Pulmonary artery endothelial cell (primary cell): ENCODE measurements at places on chromosomes 12 and 14.

- DNase-seq: peak; percentile 37
Measured at GRCh38 chr12:75954041-75954440, 77.5 kb downstream of the PHLDA1 start.

DNA sequence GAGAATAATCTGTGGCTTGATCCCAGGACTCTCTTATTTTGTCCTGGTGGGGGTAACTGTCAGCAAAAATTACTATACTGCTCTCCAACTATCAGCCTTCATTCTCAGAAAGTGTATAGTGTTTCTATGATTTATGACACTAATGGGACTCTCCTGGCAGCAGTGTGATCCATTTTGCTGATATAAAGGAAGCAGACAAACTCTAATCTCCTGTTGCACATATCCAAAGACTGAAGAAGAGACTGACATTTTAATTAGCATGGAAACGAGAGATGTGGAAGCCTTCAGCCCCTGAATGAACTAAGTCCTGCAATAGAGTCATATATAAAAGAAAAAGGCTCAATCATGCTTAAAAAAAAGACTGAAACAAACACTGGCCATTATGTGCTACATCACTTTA lies 127.8 kb upstream of the SSTR1 start:
- DNase-seq: no peak

DNA sequence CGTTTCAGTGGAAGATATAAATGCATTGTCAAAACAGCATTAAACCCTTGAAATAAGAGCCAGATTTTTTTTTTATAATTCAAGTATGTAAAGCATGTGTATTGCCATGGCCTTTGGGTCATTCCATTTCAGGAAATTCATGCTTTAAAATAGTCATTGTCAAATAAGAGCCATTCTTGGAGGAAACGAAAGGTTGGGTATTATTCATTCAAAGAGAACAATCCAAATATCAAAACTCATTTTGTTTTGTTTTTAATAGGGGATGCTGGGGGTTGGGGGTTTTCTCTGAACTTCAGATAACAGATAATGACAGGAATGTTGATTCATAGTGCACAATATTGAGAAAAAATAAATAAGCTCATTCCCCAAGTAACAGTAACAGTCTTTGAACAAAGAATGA lies 174.4 kb upstream of the NUDT4 start:
- DNase-seq: peak; percentile 63

GRCh38 chr14:25003537-25003936 lies 46.4 kb downstream of the STXBP6 start:
- DNase-seq: no peak

DNA sequence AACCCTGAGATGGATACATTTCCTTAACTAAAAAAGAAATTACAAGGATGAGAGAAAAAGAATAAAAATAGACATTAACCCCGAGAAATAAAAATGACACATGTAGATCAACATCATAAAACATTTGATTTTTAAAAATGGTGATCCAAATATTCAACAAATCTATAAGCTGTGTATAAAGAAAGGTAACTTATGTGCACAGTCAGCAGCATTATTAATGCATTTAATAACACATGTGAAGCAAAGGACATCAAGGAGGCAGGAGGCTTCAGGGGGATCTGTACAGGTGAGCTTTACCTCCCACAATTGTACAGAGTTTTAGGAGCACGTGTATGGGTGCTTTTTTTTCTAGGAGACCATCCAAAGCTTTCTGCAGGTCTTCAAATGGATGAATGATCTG lies 76.1 kb downstream of the MED13L start:
- no peak for DNase-seq

- DNase-seq: peak; percentile 83
Measured at GRCh38 chr12:122423258-122424165, 1.0 kb upstream of the CLIP1 start.

DNA sequence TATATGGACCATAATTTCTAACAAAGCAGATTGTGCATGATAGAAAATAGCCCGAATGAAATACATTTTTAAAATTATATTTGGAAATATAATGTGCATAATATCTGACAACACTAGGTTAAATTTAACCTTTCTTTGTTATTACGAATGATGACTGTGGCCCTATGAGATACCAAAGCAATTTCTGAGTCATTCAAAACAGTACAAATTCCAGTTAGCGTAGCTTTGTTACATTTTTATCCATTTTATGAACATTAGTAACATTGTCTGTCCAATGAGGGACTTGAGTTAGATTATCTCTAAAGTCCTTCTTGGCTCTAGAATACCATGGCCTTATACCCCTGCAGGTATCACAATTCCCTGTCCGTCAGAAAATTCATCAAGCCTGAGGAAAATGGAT lies 39.0 kb upstream of the REP15 start:
- DNase-seq: no peak

DNA sequence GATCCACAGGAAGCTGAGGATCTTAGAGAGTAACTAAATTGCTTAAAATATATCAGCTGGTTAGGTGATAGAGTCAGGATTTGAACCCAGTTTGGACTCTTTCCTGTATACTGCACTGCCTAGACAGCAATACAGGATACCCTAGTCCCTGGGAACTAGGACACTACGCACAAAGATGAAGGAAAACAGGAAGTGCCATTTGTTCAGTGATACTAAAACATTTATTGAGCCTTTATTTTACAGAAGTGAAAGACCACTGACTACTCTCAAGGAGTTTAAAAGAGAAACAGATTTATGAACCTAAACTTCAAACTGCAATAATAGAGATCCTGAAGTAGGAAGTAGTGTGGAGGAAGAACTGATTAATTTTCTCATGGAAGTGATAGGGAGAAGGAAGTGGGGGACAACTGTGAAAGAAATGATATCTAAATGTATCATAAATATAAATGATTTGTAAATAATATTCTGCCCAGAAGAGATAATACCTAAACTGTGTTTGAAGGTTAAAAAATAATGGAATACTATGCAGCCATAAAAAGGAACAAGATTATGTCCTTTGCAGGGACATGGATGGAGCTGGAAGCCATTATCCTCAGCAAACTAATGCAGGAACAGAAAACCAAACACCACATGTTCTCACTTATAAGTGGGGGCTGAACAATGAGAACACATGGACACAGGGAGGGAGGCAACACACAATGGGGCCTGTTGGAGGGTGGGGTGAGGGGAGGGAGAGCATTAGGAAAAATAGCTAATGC lies 18.2 kb downstream of the MSRB3 start:
- DNase-seq: no peak

DNA sequence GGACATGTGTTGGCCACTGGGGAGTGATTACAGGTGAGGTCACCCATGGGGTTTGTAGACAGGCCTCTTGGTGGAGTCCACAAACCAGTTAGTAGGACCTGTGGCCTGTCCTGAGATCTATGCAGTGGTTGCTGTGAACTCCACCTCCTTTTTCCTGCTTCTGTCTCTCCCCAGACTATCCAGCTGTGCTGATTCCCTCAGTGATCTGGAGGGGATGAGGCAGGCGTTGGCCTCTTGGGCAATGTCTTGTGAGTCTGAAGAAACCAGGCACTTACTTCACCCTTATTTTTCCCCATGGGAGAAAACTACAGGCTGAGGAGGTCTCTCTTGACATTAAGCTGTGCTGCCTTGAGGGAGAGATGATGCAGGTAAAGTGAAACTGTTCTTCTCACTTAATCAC lies 257.2 kb upstream of the PRICKLE1 start:
- DNase-seq: no peak

DNA sequence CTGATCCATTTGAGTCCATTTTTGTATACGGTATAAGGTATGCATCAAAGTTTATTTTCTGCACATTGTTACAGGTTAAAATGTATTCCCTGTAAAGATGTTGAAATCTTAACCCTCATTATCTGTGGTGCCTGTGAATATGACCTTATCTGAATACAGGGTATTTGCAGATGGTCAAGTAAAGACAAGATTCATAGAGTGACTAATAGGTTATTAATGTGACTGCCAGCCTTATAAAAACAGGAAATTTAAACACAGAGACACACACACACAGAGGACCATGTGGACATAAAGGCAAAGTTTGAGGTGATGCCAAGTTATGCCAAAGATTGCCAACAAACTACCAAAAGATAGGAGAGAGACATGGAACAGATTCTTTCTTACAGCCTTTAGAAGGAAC lies 347.2 kb upstream of the DCN start:
- DNase-seq: no peak

DNA sequence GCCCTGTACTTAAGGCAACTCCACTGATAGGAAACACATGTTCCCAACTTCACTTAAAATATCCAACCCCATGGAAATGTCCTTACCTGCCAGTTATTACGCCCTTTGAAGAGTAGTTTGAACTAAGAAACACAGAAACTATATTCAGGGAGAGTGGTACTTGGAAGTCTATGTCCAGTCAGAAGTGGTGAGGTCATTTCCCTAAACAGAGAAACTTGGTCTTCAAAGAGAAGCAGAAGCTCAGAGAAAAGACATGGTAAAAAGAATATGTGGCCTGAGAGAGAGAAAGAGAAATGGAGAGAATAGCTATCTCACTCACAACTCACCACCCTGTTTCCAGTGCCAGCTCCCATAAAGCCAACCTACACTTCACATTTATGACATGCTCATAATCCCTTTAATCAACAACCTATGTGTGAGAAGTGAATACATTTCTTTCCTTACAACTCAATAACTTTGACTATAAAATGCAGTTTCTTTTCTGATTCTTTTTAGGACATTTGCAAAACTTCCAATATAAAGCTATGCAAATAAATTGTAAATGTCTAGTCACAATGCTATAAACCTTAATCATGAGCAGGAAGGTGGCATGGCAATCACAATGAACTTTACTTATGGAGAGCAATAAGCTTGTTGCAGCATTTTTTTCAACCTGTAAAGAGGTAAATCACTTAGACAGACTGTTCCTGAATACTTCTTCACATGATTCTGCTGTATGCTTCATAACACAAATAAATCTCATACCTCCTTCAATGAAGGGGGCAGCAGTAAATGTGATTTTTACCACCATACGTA lies 67.1 kb downstream of the CPNE8 start:
- DNase-seq: no peak

- DNase-seq: no peak
Measured at GRCh38 chr14:50666772-50667683, 1.1 kb downstream of the SAV1 start.

- DNase-seq: no peak
Measured at GRCh38 chr12:28132398-28132797, 57.9 kb upstream of the CCDC91 start.
